ENCODE measurements at places on chromosomes 4 and X.

DNA sequence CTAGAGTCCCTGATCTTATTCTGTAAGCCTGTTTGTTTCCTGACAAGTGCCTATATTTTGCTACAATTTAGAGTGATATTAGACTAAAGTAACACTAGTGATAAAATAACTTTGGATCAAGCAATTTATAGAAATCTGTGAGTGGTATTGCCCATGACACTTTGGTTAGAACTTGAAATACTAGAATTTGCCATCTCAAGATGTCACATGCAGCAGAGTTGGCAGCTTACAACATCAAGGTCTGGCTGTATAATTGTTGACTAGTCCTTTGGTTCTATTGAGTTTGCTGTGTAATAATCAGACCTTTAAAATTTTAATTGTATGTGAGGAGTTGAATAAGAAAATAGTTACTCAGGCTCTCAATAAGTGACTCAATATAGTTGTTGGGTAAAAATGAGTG, 167.1 kb downstream of the RAPGEF2 start:
- no peak for DNase-seq

DNA sequence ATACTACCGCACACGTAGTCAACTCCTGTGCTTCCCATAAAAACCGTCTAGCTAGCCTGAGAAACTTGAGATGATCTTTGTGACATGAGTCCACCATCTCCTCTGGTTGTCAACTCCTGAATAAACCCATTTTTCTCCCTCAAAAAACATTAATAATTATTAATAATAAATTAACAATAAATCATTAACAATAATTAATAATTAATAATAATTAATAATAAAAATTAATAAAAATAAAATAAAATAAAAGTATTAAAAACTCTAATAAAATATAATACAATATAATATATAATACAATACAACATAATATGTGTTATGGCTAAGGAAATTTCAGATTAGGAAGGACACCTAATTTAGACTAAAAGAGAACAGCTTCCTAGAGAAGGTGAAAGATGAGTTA, 20.7 kb upstream of the TMPRSS11E start:
- no peak for DNase-seq

DNA sequence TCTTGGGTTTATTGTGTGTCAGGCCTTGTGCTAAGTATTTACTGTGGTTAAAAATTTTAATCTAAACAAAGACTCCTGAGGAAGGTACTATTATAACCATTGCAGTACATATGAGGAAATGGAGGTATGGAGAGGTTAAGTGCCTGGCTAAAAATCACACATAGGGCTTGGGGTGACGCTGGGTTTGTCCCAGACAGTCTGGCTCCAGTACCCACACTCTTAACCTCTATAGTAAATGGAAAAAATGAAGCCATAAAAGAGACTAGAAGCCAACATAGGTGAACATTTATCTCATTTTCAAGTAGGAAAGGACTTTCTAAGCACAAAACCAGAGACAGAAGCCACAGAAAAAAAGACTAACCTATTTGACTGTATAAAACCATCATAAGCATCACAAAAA, 1.9 kb downstream of the FOXP3 start:
- no peak for DNase-seq

- no peak for DNase-seq
These were observed 112.7 kb downstream of the CLNK start for GRCh38 chr4:10571909-10572308.

GRCh38 chrX:119624951-119625668, 18.9 kb upstream of the NKRF start:
- no peak for DNase-seq

- DNase-seq: no peak
These were observed 38.9 kb upstream of the TLL1 start for GRCh38 chr4:165834116-165834515.

DNA sequence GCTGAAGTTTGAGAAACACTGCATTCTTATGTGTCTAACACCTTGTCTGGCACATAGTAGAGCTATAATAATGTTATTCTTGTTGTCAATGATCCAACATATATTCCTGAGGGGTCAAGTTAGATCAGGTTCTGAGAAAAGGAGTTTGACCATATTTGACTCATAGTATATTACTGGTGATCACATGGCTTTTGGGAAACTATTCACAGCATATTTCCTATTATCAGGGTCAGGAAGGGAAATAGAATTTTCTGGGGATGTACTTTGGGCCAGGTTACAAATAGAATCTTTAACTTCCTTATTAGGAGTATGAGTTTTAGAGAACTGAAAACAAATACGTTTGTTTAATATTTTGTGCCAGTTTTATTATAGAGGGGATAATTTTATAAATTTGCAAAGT, 11.6 kb downstream of the IL15 start:
- DNase-seq: no peak

DNA sequence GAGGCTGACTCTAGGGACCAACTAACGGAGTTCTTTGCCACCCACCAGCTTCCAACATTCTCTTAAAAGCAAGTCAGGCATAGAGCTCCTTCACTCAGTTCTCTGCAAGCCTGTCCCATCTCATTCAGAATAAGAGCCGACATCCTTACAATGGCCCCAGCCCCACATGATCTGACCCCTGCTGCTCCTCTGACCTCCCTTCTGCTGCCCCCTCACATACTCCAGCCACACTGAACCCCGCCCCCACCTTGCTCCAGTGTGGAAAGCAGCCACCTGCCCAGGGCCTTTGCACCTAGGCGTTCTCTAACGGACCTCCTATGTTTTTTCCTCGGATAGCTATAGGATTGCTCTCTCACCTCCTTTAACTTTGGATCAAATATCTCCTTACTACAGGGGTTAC, 143.2 kb upstream of the ETNPPL start:
- no peak for DNase-seq

GRCh38 chr4:121278811-121279368, 101.9 kb downstream of the QRFPR start:
- DNase-seq: no peak

DNA sequence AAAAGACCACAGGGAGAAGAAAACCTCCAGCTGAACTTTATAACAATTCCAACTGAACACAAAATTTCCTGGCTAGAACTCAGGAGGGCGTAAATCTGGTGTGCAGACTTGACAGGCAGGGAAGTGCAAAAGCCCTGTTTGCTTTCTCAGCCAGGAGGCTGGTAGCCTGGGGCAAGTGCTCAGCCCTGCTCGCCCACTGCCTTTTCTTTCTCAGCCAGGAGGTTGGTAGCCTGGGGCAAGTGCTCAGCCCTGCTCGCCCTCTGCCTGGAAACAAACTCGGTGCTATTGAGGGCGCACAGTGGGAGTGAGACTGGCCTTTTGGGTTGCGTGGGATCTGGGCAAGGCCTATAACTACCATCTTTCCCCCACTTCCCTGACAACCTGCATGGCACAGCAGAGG, 275.4 kb upstream of the MAOA start:
- no peak for DNase-seq

- DNase-seq: no peak
These were observed 44.4 kb downstream of the TSC22D3 start for GRCh38 chrX:107730991-107731766.

DNA sequence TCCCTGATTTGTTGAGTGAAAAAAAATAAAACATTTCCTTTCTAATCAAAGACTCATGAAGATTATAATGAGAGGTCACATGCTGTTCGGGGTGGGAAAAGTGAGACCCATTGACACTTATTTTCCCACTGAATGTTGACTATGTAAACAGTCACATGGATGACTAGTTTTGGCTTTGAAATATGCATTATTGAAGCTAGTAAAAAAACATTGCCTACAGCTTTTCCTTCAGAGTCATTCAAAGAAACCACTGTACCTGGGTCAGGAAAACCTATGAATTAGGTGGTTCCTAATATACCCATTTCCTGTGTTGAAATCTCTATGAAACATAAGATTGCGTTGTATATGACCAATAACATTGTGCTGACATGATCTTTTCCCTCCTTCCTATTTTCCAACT, 251.2 kb downstream of the CFAP299 start:
- DNase-seq: no peak

Data from T1000 (cell line).